HuH-7.5 (cell line): ENCODE measurements at places on chromosomes 6 and 20.

DNA sequence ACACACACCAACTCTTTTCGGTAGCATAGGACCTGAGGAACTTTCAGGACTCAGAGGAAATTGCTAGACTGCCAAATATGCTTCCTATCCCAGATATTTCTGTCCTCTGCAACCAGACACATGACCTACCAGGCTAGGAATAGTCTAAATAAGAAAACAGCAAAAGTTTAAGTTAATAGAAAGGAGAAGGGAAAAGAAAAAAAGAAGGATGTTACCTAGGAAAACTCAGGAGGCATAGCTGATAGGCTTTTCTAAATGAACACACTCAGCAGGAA, 74.6 kb downstream of the MAP3K5 start:
- DNase-seq, result no peak

DNA sequence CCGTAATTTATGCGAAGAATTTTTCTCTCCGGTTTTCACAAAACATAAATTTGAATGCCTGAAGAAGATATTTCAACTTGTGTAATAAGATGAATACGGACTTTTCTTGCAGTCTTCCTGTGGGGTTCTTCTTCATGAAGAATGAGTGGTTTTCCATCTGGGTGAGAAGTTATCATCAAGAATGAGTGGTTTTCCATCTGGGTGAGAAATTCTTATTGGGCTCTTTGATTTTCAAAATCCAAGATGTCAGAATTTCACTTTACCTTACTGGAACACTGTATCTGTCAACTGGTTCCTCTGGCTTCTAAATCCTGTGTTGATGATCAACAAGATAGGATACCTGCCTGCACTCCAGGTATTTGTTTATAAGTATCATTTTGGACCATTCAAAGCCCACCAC, 160.1 kb upstream of the C6orf118 start:
- DNase-seq, result no peak

- no peak for DNase-seq
Measured at GRCh38 chr6:107699254-107699653, 124.9 kb downstream of the SCML4 start.

- no peak for DNase-seq
Measured at GRCh38 chr20:50270569-50270968, 79.9 kb downstream of the CEBPB start.

GRCh38 chr6:75624988-75625387, 23.3 kb downstream of the SENP6 start:
- no peak for DNase-seq

GRCh38 chr6:24924580-24925356, 11.0 kb downstream of the RIPOR2 start:
- DNase-seq, result no peak

DNA sequence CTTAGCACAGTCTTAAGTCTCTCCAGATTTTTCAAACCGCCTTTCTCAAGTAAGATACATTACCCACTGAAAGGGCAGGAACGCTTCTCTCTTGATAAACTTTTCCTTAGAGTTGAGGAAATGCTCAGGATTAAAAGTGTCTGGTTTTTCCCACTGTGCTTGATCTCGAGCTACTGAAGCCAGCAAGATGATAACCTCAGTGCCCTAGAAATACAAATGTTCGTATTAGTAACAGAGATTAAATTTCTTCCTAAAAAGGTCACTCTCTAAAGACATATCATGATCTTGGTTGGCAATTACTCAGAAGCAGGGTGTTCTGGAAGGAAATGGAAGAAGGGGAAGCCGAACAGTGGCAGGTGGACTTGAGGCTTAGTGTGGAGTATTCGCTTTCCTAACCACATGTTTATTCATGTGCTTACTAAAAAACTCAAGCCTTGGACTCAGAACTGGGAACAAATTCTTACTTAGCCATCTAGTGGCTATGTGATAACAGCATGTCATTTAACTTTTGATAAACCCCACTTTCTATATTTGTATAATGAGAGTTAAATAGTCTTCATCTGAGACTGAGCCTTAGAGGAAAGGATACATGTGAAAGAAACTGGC, 20.1 kb downstream of the C6orf141 start:
- no peak for DNase-seq

GRCh38 chr6:148175550-148176188, 167.0 kb upstream of the SASH1 start:
- DNase-seq, result no peak

GRCh38 chr20:24522452-24523330, 53.3 kb downstream of the SYNDIG1 start:
- DNase-seq, result no peak

DNA sequence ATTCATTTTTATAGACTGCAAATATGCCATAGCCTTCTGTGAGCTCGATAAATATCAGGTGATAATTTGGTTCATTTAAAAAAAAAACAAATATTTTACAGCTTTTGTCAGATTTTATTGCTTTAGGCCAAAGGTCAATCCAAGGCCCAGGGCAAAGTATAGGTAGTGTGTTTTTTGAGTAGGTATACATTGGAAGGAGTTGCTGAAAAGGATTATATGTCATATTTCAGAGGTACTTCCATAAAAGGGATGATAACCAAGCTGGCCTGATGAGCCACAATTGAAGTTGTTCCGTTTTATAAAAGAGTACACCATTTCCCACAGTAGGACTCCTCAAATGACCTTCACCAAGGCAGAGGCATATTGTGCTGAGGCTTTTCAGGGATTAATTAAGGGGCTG, 452.8 kb upstream of the FLRT3 start:
- no peak for DNase-seq

DNA sequence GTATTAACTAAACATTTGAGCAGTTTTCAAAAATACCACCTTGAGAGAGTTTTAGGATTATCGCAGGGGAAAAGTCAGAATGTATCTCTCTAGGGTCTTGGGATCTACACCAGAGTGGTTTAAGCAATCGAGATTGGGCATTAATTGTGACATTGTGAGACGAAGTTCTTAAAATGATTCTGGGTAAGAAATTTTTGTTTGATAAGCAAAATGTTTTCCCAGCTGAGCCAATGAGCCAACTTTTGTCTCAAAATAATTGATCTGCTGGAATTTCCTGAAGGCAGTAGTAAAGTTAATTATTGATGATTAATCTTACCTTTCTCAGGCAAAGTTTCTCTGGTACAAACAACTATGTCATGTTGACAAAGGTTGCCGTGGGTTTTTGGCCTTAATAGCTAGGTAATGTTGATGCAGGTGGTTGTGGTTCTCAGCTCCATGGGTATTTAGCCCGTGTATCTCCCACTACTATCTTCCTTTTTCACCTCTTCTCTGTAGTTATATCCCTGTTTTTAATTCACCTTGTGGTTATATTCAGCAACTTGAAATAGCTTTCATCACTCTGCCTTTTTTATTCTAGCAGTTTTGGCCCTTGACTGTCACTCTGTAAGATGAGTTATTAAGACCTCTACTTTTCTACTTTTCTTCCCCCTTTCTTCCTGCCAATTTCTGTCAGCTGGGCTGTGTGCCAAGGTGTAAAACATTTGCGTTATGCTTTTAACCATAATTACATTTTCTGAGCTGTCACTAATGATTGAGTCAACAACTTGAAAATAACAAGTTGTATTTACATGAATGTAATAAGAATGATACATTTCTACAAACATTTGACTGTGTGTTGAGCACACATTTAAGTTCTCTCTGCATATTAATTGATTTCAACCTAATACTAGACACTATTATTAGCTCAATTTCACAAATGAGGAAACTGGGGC, 368.3 kb upstream of the BTBD3 start:
- DNase-seq, result no peak

DNA sequence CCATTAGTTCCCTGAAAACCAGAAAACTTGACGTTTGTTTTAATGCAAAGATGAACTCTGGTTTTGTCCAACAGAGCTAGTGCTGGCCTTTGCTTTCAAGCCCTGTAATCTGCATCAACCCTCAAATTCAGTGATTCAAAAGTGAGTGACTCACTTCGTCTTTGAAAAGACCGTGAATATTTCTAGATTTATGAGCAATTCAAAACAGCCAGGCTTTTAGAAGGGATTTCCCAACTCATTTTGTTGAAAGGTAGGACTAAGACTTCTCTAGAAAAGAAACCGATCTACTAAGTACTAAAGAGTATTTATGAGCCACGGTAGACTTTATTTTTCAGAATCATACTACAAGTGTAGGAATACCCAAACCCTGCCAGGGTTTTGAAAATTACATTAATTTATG, 121.5 kb downstream of the UST start:
- no peak for DNase-seq

DNA sequence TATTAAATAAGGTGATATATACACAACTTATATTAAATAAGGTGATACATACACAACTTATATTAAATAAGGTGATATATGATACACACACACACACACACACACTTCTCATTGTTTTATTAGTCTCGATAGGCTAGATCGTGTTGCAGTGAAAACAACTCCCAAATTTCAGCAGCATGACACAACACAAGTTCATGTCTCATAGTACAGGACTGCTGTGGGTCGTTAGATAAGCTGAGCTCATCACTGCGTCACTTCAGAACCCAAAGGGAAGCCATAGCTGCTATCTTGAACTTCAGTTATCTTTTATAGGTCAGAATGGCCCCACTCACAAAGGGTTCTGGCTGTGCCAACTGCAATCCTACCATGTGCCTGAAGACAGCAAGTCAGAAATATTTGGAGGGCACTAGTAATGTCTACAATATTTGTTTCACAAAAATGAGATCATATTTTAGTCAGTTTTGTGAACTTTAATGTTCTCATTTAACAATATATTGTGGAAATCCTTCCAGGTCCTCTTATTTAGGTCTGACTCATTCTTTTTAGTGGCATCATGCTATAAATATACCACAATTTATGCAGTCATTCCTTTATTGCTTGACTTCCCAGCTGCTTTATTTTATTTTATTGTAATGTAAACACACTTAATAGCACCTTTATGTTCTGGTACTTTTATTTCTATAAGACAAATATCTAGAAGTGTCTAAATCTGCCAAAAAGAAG, 290.2 kb downstream of the PHACTR1 start:
- DNase-seq, result no peak

- no peak for DNase-seq
Measured at GRCh38 chr6:30311101-30311500, 15.6 kb upstream of the TRIM39 start.

DNA sequence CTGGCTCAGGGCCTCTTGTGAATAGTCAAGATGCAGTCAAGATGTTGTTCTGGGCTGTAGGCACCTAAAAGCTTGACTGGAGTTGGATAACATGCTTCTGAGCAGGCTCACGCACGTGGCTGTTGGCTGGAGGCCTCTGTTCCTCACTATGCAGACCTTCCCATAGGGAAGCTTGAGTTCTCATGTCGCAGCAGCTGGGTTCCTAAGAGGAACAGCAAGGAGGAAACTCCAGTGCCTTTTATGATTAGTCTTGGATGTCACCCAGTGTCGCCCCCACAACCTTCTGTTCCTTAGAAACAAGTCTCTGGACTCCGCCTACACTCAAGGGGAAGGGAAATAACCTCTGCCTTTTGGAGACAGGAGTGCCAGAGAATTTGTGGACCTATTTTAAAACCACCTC, 210.7 kb downstream of the BCAS1 start:
- DNase-seq, result no peak

GRCh38 chr6:217048-217659, 75.1 kb upstream of the DUSP22 start:
- DNase-seq, result peak; percentile 37

GRCh38 chr20:17619351-17620093, 49.6 kb downstream of the DSTN start:
- DNase-seq, result no peak

GRCh38 chr6:40148882-40149573, 214.8 kb upstream of the MOCS1 start:
- DNase-seq, result no peak

DNA sequence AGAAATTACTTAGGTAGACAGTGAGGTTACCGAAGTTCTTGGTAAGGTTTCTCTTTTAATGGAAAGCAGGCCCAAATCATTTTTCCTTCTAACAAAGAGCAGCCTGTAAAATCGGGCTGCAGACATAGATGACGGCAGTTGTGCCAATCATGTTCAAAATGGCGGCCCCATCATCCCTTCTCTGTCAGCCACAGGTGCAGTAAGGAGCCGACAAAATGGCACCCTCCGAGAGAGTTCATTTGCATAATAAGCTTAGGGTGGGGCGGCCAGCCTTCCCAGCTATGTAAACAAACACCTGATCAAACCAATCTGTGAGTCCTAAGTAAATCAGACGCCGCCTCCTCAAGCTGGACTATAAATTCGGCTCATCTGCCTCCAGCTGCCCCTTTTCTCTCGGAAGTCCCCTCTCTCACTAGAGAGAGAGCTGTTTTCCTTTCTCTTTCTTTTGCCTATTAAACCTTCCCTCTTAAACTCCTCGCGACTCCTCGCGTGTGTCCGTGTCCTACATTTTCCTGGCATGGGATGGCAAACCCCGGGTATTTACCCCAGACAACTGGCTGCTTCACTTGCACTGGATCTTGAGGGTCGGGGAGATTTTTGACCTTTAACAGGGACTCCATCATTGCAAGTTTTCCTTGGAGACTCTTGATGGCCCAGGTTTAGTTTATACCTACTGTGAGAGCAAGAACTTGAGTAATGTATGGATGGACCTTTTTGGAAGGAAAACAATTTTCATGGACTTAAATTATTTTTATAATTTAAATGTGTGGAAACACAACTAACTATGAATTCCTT, 8.9 kb upstream of the DDR1 start:
- no peak for DNase-seq

- no peak for DNase-seq
Measured at GRCh38 chr6:44333273-44333919, 9.1 kb upstream of the SPATS1 start.

GRCh38 chr6:146770965-146771735, 172.4 kb downstream of the ADGB start:
- no peak for DNase-seq

DNA sequence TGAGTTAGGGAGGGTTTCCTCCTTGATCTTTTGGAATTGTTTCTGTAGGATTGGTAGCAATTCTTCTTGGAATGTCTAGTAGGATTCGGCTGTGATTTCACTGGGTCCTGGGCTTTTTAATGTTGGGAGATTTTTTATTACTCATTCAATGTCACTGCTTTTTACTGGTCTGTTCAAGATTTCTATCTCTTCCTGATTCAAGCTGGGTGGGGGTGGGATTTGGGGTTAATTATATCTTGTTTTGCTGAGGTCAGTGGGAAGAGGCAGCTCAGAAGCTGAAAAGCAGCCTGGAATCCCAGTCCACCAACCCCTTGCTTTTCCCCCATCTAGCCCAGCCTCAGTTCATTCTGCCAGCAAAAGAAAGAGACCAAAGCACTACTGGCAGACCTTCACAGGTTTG, 39.6 kb downstream of the SUMO4 start:
- DNase-seq, result no peak

DNA sequence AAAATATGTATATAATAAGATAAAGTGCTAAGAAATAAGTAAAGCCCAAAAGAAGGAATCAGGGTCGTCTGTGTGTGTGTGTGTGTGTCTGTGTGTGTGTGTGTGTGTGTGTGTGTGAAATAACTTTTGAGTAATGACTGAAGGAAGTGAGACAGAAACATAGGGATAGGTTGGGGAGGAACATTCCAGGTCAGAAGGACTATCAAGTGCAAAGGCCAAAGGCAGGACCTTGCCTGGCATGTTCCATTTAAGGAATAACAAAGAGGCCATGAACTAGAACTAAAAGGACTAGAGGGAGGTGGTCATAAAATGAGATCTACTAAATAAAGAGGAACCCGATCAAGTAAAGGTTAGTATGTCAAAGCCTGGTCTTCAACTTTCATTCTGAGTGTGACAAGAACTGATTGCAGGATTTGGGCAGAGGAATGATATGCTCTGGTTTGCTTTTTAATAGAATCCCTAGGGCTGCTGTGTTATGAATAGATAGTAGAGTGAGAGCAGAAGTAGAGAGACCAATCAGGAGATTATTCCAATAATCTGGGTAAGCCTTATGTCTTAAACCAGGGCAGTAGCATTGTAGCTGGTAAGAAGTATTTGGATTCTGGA, 6.9 kb downstream of the ENPP3 start:
- DNase-seq, result no peak

- DNase-seq, result no peak
Measured at GRCh38 chr6:143732536-143732935, 54.8 kb downstream of the PHACTR2 start.
